ENCODE measurements at places on chromosomes 4 and X.

DNA sequence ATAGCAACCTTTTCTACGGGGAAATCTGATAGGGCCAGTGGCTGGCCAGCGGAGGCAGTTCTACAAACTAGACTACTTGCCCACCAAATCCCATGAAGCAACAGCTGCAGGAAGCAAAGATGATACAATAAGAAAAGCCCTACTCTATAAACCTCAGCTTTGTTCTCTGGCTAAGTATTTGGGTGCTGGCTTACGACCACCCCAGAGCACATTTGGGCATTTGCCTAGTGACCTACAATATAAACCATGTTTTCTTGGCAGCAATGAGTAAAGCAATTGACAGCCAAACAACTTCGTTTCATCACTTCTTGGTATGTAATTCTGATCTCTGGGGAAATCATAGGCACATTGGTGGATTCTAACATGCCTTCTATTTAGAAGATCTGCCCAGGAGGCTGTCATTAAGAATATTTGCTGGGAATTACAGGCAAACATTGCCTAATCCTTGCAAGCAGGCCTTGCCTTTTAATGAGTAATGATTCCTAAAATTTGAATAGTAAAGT is 7.5 kb upstream of the LHFPL1 start:
- DNase-seq = no peak

DNA sequence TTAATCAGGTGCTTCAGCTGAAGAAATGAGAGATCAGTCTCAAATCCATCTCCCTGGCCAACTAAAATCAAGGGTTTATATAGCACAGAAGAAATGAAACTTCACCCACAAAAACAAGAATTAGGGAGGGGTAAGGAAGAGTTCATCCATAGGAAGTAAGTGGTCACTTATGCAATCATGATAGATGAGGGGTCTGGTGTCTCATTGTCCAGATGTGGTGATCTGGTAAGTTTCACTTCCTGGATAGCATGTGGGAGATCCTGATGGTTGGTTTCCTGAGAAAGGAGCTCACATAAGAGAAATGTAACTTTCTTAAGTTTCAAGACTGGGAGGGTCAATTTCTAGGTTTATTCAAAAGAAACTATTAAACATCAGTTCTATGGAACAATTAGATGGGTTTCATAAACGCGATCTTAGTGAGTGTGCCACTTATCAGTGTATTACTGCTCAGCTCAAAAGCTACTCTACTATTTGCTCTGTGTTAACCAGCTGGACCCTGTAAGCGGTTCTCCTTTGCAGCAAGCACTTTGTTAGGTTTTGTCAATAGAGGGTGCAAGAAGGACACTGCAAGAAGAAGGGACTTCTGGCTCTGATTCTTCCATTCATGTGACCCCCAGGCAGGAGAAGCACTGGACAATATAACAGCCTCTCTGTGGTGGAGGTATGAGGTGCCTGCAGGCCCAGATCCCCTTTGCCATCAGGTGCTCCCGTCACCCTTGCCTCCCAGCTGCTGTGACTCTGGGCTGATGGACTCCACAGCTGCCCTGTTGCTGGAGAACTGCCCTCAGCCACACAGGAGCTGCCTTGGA is 35.4 kb upstream of the HPSE start:
- no peak for DNase-seq

DNA sequence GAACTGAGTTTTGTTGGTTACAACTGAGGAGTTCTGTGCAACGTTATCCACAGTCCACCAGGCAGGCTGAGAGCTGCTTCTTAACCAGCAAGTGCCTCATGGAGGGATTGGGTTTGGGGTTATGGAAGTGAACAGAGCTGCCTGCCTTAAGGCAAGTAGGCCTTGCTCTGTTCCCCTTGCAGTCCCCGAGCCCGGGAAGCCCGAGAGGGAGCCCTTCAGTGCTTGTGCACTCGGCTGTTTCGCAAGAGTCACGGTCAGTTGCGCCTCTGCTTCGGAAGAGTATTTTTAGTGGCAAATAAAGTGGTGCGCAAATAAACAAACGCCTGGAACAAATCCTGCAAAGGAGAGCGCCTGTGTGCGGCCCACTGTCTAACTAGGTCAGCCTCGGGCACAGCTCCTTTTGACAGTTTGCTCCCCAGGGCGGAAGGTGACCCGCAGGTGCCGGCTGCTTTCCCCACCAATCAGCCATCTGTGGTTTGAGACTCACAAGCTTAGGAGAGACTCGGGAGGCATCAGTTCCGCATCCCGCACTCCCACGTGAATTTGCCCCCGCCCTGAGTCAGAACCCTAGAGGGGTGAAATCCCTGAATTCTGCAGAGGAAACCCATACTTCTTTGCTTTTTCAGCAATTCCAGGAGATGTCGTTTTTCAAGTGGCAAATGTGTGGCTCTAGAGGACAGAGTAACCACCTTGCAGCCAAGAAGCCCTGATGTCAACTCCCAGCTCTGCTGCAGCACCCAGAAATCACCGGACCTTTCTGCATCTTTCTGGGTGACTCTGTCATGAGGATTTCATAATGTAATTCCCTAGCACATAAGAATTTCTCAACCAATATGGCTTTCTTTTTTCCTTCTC is 56.8 kb downstream of the LGI2 start:
- no peak for DNase-seq

GRCh38 chr4:87213421-87214075 is 6.9 kb downstream of the KLHL8 start:
- DNase-seq = no peak

DNA sequence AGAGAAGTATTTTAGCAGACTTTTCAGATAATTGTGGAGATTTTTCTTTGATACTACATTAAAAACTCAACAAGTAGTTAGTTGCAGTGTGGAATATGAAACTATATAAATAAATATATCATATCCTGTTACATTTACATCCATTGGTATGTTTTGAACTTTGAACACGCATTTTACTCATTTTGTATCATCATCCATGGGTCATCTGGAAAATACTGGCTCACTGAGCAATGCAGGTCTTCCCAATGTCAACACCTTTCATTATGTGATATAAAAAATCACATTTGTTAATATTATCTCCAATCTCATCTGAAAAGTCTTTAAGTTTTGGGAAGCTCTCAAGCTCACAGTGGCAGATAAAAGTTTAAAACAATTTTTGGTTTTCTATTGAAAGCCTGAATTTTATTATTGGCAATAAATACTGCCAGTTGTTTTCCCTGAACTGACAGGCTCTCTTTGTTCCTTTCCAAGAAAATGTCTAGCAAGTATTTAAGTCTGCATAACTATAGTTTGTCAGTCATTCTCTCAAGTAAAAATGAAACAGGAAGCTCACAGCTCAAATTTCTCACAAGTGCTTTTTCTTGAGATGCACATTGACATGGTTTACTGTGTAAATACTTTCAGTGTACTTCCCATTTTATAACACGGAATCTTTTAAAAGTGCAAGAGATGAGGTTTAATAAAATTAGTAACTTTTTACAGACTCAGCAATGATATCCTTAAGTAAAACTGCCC is 183.5 kb upstream of the GPC4 start:
- DNase-seq = no peak

GRCh38 chr4:184748251-184748652 is 14.4 kb upstream of the CENPU start:
- DNase-seq = no peak

DNA sequence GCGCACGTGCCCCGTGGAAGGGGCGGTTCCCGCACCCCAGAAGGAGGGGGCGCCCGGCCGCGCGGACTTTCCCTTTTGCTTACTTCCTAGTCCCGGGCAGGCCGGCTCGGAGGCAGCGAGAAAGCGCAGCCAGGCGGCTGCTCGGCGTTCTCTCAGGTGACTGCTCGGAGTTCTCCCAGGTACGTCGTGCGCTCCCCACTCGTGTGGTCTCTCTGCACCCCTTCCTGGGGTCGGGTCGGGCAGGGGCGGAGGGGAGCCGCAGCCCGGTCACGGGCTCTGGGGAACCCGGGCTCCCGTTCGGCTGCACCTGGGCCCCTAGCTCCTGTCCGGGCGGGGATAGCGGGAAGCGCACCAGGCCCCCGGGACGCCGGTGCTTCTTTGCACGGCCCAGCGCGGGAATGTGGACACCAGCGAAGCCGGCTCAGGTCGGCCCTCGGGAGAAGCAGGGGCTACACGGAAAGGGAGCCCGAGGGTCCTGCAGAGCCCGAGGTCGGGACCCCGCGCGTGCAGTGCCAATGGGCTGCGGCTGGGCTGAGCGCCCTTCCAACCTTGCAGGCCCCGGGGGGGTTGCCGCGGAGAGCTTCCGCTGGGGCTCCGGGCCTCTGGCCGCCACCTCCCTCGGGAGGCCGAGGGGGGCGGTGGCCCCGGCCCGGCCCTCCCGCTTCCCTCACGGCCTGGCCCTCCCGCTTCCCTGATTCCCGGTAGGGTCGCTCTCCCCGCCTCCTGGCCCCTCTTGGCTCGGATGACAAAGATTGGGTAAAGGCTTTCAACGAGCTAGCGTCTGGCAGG is at the start of gene TLR2:
Gene TLR2, plus strand, starts transcription at position 99 of the 789 bp plus-strand sequence. CDS start 18,628 bp downstream, outside the sequence.
- peak; percentile 26 for DNase-seq
